ENCODE measurements at places on chromosomes 12 and 14. TPM values are rescaled to one million over a fixed set of nuclear protein-coding genes. Genes with fewer than 3 reads are reported as not detected.

The MUCL1 gene
- total RNA-seq: not detected

The P2RX7 gene
- total RNA-seq: 14.7 TPM

The GLTP gene
- 19.2 TPM for total RNA-seq

The RAPGEF3 gene
- total RNA-seq: 1.9 TPM

The LRRC10 gene
- total RNA-seq: not detected

The CLEC1A gene
- not detected for total RNA-seq

The ANKRD33 gene
- total RNA-seq: not detected

The KLRC2 gene
- not detected for total RNA-seq

The EML1 gene
- not detected for total RNA-seq

The CIROP gene
- not detected for total RNA-seq

The GPR162 gene
- 10.5 TPM for total RNA-seq

The BATF gene
- total RNA-seq: 6.8 TPM

The CLEC9A gene
- not detected for total RNA-seq

The DPF3 gene
- total RNA-seq: 0.24 TPM

The ANG gene
- 3.5 TPM for total RNA-seq

The PNP gene
- 58.9 TPM for total RNA-seq

The HOXC13 gene
- total RNA-seq: not detected

The EP400 gene
- 83.5 TPM for total RNA-seq

The SLC24A4 gene
- 0.10 TPM for total RNA-seq

The COCH gene
- total RNA-seq: 1.6 TPM

The MFAP5 gene
- not detected for total RNA-seq

The LTB4R gene
- total RNA-seq: 26.4 TPM

The FSCB gene
- total RNA-seq: not detected

The NEUROD4 gene
- total RNA-seq: 0.11 TPM
